ENCODE measurements at places on chromosomes 3 and 15.

DNA sequence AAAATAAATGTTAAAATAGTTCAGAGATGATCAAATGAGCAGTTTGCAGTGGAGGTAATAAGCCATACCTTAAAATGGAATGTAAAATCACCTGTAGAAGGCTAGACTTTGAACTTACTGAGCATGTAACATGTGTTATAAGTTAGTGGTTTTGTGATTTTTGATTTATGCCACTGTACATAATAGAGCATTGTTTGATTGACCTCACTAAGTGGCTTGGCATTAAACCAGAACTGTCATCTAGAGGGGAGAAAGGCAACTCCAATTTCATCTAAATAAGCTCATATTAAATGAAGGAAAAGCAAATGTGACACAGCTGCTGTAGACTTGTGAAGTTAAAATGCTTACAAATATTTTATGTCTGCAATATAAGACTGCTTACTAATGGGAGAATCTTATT is 387.9 kb downstream of the ZIC1 start:
- DNase-seq = no peak

DNA sequence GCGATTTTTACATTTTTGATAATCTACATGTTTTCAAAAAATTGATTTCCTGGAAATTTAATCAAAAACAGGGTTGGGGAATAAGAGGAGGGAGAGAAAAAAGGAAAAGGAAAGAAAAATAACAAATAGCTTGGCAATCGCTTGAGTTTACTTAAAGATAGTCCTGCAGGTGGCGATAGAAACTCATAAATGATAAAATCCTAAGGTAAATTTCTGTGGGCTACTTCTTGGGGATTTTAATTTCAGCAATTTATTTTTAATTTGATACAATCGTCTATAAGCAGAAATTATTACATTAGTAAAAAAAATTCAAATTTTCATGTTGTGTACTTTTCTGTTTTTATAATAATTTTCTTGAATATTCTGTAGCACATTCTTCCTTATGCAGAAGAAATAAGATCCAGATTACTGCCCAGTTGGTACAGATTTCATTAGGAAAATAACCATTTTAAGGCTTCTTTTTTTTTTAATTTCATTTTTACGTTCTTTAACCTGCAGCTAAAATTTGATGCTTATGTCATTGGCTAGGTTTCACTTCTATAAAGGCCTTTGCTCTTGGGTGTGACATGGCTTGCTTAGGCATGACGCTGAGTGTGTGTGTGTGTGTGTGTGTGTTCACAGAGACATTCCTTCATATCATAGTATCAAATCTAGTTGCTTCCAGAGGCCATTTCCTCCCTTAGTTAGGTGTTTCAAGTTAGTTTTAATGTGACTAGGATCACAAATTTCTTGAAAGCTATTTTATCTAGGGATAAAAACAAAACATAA is 181.8 kb downstream of the MCTP2 start:
- DNase-seq = no peak

- DNase-seq = no peak
These were observed 39.3 kb downstream of the KY start for GRCh38 chr3:134611516-134611915.

DNA sequence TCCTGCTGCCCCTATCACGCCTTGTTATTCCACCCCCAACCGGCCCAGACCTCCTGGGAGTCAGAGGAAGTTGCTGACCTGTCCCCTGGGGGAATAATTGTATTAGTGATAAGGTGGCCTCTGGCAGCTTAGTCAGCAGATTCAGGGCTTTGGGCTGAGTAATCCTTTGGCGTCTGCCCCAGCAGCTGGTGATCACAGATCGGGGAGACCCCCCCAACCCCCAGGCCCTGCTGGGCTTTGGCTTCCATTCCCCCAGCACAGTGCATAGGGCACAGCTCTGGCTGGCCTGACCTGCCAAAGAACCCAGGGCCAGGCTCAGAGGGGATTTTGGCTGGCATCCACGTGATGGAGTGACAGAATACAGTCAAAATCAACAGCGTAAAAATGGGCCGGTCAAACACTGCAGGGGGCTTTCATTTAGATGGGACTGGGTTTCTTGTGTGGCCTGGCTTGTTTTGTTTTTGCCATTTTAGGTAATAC is 3.9 kb upstream of the NR2E3 start:
- no peak for DNase-seq

DNA sequence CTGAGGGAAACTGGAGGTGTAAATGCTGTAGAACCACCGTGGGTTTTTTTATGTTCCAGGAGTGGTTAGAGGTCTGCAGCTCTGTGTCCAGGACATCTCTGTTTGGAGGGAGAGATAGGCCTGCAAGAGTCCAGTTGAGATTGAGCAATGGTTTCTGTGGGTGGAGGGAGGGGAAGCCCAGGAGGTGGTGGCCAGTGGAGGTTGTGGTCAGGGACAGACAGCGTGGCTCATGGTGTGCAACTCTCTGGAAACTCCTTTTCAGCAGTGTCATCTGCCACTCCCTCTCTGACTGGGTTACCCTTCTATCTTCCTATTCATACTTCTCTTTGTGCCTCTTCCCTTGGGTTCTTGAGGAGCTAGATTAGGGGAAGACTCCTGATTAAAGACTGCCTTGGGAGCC is 9.6 kb downstream of the XCR1 start:
- DNase-seq = no peak

DNA sequence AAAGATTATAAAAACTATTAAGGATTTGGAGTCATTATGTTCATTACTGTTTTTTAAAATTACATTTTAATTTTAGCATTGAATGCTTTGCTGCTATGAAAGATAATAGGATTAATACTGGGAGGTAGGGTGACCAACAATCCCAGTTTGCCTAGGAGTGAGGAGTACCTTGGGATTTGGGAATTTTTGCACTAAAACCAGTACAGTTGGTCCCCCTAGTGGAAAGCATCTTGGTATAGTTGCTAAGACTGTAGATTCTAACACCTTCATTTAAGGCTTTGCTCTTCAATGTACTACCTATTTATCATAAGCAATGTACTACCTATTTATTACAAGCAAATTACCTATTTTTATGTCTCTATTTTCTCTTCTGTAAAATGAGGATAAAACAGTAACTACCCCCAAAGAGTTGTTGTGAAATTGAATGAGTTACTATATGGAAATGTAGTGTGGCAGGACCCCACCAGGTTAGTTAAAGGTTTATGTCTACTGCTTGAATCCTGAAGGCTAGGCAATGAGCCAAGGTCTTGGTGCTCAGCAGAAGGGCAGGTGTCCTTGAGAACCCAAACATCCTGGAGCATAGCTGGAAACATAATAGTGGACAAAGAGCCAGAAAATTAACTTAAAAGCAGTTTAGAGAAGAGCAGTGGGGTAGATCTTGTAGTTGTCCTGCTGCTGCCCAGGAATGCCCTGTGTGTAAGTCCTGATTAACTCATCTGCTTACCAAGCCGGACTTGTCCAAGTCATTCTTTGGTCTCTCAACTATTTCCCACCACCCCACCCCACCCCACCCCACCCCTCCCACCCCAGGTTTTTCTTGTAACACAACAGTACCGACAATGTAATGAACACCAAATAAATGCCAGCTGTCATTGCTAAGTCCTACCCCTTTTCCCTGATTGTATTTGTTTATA is 49.2 kb upstream of the NMD3 start:
- DNase-seq = no peak
